ENCODE measurements at places on chromosomes 1 and 21. TPM values are rescaled to one million over a fixed set of nuclear protein-coding genes. Genes with fewer than 3 reads are reported as not detected.

DNA sequence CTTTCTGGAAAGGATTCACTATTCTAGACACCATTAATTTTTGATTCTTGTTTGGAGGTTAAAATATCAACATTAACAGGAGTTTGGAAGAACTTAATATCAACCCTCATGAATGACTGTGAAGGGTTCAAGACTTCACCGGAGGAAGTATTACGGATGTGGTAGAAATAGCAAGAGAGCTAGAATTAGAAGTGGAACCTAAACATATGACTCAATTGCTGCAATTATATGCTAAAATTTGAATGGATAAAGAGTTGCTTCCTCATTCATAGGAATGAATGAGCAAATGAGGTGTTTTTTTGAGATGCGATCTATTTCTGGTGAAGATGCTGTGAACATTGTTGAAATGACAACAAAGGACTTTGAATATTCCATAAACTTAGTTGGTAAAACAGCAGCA is 77.9 kb upstream of the TNFSF4 start:
- DNase-seq = no peak

- DNase-seq = no peak
Observed at GRCh38 chr1:11272544-11272831, 510 bp upstream of the UBIAD1 start.

- DNase-seq = no peak
Observed at GRCh38 chr1:7491818-7492173, 279.3 kb upstream of the VAMP3 start.

GRCh38 chr1:100896481-100896982 is 642 bp downstream of the SLC30A7 start:
- peak; percentile 22 for DNase-seq

- no peak for DNase-seq
Observed at GRCh38 chr1:245276445-245276844, 121.7 kb downstream of the KIF26B start.

DNA sequence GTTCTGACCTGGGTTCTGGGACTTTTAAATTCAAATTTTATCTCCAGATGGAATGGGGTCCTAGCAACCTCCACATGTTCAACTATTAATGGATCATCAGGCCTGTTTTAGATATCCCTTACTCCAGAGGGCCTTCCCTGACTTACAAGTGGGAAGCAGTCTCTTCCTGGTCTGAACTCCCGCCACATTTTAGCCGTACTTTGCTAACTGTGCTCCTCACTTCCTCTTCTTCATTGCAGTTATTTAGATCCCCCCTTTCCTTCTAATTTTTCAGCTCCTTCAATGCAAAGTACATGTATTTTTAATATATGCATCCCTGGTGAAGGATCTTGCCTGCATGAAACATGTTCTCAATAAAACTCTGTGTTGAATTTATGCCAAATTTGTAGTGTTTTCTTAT is 3.7 kb downstream of the CD1A start:
- DNase-seq = no peak

Gene ETV3L
- polyA plus RNA-seq = not detected

Gene KRTAP7-1
- not detected for polyA plus RNA-seq

DNA sequence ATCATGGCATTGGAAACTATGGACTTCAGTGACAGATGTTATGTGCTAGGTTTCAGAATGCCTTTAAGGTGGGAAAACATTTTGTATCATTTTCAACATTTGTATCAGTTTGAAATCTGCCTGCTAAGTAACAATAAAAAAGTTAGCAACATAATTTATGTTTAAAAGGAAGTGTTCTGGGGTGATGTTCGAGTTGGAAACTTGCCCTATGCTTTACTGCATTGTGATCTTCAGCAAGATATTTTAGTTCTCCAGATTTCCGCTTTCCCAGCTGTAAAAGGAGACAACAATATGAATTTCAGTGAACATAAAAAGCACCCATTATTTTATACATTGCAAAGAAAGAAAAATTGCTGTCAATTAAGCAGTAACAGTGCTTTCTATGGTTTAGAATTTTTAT is 187.4 kb downstream of the DISC1 start:
- DNase-seq = no peak

GRCh38 chr1:25478633-25479032 is 47.9 kb downstream of the MACO1 start:
- DNase-seq = no peak

Gene SLC6A17
- 0.09 TPM for polyA plus RNA-seq

DNA sequence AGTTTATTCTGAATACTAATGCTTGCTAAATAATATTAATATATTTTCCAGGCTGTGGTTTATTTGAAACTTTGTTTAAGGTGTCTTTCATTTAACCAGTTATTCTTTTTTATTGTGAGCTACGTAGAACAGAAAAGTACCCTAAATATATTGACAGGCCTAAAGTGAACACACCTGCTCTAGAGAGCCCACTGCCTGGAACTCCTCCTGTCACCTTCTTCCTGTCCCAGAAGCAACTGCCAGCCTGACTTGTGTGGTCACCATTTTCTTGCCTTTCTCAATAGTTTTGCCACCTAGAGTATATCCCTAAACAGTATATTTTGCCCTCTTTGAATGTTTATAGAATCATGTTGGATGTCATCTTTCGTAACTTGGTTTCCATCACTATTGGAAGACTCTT is 48.5 kb downstream of the SCCPDH start:
- DNase-seq = no peak

GRCh38 chr1:230366504-230366915 is 59.6 kb downstream of the PGBD5 start:
- DNase-seq = no peak

- no peak for DNase-seq
Observed at GRCh38 chr21:45120975-45121374, 46.6 kb downstream of the ADARB1 start.

DNA sequence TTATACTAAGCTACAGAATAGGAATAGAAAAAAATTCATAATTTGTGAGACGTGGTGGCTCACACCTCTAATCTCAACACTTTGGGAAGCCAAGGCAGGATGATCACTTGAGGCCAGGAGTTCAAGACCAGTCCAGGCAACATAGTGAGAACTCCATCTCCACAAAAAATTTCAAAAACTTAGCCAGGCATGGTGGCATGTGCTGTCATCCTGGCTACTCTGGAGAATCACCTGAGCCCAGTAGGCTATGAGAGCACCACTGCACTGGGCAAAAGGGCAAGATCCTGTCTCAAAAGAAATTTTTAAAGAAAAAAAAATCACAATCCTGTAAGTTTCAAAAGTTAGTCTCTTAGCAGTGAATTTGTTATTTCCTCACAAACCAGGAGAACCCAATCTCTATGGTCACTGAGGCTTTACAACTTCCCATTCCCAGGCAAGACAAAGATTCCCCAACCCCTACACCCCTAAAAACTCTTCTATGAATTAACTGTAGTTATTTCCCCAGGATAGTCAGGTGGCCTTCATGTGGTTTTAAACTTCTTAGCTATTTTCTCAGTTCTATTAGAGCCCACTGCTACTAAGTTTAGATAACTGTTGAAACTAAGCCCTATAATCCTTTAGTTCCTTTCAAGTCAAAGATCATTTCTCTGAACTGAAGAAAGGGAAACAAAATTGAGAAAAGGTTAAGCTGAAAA is 74.5 kb downstream of the FOXJ3 start:
- DNase-seq = no peak

DNA sequence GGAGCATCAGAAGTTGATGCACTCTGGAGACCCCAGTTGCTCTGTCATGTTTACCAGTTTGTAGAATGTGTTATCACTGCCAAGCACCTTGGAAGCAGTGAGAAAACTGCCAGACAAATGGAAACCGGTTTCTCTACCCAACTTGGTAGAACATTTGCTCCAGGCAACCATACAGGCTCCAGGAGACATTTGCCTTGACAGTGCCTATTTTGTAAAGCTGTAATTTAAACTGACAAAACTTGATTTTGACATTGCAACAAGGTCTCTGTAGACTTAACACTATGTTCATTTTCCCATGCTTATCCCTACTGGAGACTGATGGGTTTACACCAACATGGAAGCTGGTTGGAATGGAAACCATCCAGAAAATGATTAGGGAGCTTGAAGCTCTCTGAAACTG is 97.6 kb downstream of the ROR1 start:
- DNase-seq = no peak

DNA sequence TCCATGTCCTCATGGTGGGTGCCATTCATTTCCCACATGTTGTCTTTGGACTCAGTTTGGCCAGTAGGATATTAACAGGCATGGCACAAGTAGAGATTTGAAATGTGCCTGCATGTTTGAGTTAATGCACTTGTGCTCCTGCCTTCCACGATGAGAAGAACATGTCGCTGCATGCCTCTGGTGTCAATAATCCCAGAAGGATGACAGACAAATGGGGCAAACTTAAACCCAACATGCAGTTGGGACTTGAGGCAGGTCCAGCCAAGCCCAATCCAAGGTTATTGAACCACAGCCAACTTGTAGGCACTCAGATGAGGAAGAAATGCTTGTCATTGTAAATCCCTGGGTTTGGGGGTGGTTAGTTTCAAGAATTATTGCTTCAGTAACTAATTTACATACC is 174.6 kb downstream of the TRIM33 start:
- DNase-seq = no peak

Gene ACTA1
- 2,463 TPM for polyA plus RNA-seq

DNA sequence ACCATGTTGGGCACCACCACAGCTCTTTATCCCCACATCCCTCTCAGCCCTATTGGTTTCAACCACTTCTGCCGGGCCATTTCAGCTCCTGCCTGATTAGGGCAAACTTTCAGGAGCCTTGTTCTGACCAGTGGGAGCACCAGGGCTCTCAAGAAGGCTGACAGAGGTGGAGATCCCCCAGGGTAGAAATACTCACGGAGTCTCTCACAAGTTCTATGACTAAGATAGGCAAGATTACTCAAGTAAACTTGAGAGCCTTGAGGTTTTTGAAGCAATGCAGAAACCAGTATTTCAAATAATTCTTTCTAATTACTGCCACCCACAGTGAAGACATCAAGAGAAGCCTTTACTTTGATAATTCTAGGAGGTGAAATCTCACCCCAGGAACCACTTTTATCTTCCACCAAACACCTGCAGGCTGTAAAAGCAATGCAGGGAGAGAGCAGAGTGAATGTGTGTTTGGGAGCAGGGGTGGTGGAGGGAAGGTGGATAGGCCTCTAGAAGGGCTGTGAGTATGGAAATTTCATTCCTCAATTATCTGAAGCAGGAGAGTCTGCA is 6.6 kb upstream of the PTCH2 start:
- DNase-seq = no peak

GRCh38 chr1:97350241-97350640 is 570.6 kb downstream of the DPYD start:
- no peak for DNase-seq

DNA sequence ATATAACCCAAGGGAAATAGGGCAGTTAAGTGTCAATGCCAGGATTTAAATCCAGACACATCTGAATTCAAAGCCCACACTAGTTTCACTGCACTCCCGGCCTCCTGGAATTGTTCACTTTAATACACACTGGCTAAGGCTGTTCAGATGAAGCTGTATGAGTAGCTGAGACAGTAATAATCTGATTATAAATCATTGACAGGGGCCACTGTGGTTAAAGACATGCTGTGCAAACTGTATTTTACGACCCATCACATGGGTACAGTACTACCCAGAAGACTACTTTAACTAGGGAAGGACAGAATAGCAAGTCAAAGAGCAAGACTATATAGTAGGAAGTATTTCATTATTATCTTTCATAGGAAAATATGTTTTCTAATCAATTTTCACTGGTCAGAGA is 16.1 kb upstream of the NTNG1 start:
- no peak for DNase-seq

Gene GUCA2B
- polyA plus RNA-seq = not detected

- no peak for DNase-seq
Observed at GRCh38 chr1:20930427-20930826, 143.3 kb upstream of the HP1BP3 start.

GRCh38 chr1:117820096-117820495 is 109.3 kb downstream of the GDAP2 start:
- DNase-seq = no peak
